ENCODE measurements at places on chromosomes 5 and 9.
A peak's percentile ranks its signal among the peaks of the same experiment; 100 is the strongest.

- no peaks in the 10 kb centered on the region for H3K36me3 ChIP-seq
- no peak overlapping the region for H3K4me3 ChIP-seq
- no peak for DNase-seq
- no peak overlapping the region for H3K27ac ChIP-seq
Observed at GRCh38 chr5:94463739-94464138, 154.7 kb downstream of the KIAA0825 start.

DNA sequence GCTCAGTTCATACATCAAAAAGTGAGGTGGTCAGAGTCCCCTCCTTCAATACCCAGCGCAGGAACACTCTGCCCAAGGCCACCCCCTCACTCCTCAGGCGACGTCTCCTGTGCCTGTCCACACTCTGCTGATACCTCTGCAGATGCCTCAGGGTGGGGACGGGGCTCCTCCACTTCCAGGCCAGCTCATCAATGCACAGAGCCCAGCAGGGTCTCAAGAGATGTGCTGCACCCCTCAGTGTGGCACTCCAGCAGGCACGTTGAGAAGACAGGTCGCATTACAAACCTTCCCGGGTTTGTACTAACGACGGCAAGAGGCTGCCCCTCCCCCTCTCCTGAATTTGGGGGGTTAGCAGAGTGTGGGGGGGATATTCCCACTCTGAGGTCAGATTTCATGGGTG is 128.5 kb downstream of the ZNF354C start:
- no peak for DNase-seq
- no peaks in the 10 kb centered on the region for H3K4me1 ChIP-seq
- H3K27ac ChIP-seq, result no peak overlapping the region
- H3K4me3 ChIP-seq, result no peak overlapping the region

DNA sequence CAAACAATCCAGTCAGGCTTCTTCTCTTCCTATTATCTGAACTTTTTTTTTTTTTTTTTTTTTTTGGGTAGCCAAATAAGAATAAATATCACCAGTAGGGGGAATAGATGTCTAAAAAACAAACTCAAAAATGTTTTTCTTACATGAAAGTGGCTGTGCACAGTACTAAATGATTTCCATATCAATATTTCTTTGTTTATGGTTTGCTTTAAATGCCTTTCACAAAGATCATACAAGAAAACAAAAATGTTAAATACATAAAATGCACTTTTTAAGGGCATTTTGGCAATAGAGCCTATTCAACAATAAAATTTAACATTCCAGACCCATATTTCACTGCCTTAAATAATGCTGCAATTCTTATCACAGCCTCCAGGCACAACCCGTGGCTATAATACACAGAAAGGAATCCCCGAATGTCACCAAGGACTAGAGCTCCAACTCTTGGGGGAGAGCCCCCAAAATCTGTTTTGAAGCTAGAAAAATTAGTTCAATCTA is 91.1 kb upstream of the TBCA start:
- no peak overlapping the region for H3K27ac ChIP-seq
- H3K4me1 ChIP-seq, result no peaks in the 10 kb centered on the region
- DNase-seq, result no peak
- H3K36me3 ChIP-seq, result no peaks in the 10 kb centered on the region

DNA sequence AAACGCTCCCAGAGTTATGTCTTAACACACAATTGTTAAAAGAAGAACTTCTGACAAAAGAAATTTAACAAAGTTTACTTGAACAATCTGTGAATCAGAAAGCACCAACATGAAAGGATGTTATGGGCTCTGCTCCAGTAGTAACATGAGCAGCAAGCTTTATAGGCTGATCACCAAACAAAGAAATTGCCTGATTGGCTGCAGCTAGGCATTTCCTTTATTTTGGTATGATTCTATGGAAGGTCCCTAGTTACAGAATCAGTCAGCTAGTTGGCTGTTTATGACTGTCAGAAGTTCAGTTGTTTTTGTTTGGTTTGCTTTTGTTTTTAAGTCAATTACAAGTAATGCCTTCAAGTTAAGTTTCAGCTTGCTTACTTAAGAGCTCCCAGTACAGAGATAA is 102.4 kb upstream of the SMC2 start:
- no peaks in the 10 kb centered on the region for H3K27me3 ChIP-seq
- no peaks in the 10 kb centered on the region for H3K36me3 ChIP-seq
- no peak overlapping the region for H3K4me3 ChIP-seq
- H3K4me1 ChIP-seq, result no peaks in the 10 kb centered on the region
- H3K27ac ChIP-seq, result no peak overlapping the region
- DNase-seq, result no peak

- no peak overlapping the region for H3K4me3 ChIP-seq
- H3K27me3 ChIP-seq, result no peaks in the 10 kb centered on the region
- DNase-seq, result no peak
- H3K27ac ChIP-seq, result no peak overlapping the region
- H3K4me1 ChIP-seq, result no peaks in the 10 kb centered on the region
Observed at GRCh38 chr9:35570709-35571504, 34.2 kb upstream of the TESK1 start.

DNA sequence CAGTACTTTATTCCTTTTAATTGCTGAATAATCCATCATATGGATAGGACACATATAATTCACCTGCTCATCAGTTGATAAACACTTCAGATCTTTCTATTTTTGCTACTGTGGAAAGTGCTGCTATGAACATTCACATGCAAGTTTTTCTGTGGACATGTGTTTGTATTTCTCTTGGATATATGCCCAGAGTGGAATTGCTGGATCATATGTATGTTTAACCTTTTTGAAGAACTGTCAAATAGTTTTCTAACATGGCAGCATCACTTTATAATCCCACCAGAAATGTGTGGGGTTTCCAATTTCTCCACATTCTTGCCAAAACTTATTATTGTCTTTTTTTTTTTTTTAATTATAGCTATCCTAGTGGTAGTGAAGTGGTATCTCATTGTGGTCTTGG is 15.1 kb downstream of the CARTPT start:
- no peak overlapping the region for H3K4me3 ChIP-seq
- no peaks in the 10 kb centered on the region for H3K27me3 ChIP-seq
- no peak overlapping the region for H3K27ac ChIP-seq
- no peaks in the 10 kb centered on the region for H3K36me3 ChIP-seq
- no peaks in the 10 kb centered on the region for H3K4me1 ChIP-seq

DNA sequence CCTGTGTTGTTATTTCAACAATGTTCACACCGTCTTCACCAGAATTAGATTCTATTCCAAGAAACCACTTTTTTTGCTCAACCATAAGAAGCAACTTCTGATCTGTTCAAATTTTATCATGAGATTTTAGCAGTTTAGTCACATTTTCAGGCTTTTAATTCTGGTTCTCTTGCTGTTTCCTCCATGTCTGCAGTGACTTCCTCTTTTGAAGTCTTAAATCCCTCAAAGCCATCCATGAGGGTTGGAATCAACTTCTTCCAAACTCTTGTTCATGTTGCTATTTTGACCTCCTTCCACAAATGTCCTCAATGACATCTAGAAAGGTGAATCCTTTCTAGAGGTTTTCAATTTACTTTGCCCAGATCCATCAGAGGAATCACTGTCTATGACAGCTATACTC is 25.7 kb upstream of the ENTREP1 start:
- no peaks in the 10 kb centered on the region for H3K36me3 ChIP-seq
- H3K4me1 ChIP-seq, result no peaks in the 10 kb centered on the region
- H3K4me3 ChIP-seq, result no peak overlapping the region
- DNase-seq, result no peak
- no peak overlapping the region for H3K27ac ChIP-seq

DNA sequence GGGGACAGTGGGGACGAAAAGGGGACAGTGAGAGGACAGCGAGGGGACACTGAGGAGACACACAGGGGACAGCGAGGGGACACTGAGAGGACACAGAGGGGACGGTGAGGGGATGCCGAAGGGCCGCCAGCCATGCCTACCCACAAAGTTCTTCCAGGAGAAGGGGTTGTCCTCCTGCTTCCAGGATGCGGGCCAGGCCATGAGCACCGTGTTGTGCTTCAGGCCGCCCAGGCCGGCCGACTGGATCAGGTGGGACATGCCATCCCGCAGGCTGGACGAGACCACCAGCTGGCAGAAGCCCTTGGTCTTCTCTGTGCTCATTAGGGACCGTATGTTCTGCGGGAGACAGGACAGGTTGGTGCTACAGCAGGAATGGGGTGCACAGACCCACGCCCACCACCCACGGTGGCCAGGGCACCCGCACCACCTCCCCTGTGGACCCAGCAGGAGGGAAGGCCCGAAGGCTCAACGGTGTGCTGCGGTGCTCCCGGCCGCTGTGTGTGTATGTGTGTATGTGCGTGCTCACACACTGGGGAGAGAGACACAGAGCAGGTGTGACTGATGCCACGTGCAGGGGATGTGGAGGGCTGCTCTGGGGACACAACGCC is 46.6 kb downstream of the SLC12A7 start:
- no peak overlapping the region for H3K27ac ChIP-seq
- no peaks in the 10 kb centered on the region for H3K36me3 ChIP-seq
- no peaks in the 10 kb centered on the region for H3K27me3 ChIP-seq
- no peaks in the 10 kb centered on the region for H3K4me1 ChIP-seq
- DNase-seq, result no peak

GRCh38 chr9:136605988-136606660 is 56.6 kb upstream of the EGFL7 start:
- no peak for DNase-seq
- no peaks in the 10 kb centered on the region for H3K36me3 ChIP-seq
- H3K27me3 ChIP-seq, result no peaks in the 10 kb centered on the region
- H3K27ac ChIP-seq, result no peak overlapping the region

DNA sequence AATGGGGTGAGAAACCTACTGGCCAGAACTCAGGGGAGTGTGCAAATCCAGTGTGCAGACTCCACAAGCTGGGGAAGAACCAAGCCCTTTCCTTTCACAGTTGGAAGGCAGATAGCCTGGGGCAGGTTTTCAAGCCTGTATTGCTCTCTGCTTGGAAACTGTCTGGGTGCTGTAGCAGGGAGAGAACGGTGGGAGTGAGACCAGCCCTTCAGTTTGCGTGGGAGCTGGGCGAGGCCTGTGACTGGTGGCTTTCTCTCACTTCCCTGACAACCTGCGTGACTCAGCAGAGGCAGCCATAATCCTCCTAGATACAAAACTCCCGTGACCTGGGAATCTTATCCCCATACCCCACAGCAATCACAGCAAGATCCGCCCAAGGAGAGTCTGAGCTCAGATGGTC is 44.9 kb upstream of the SNCAIP start:
- H3K4me3 ChIP-seq, result no peak overlapping the region
- H3K27ac ChIP-seq, result no peak overlapping the region
- no peaks in the 10 kb centered on the region for H3K27me3 ChIP-seq
- no peaks in the 10 kb centered on the region for H3K4me1 ChIP-seq
- no peaks in the 10 kb centered on the region for H3K36me3 ChIP-seq
- no peak for DNase-seq

- no peak for DNase-seq
- no peaks in the 10 kb centered on the region for H3K27me3 ChIP-seq
- no peaks in the 10 kb centered on the region for H3K36me3 ChIP-seq
Observed at GRCh38 chr5:168136340-168136739, 155.1 kb upstream of the WWC1 start.

- H3K27ac ChIP-seq, result peak overlapping the region; percentile 72
- H3K4me1 ChIP-seq, result peaks cover 18% of the 10 kb centered on the region
- no peak overlapping the region for H3K4me3 ChIP-seq
- no peaks in the 10 kb centered on the region for H3K27me3 ChIP-seq
- DNase-seq, result no peak
- no peaks in the 10 kb centered on the region for H3K36me3 ChIP-seq
Observed at GRCh38 chr9:34084562-34084961, 35.9 kb upstream of the UBAP2 start.

DNA sequence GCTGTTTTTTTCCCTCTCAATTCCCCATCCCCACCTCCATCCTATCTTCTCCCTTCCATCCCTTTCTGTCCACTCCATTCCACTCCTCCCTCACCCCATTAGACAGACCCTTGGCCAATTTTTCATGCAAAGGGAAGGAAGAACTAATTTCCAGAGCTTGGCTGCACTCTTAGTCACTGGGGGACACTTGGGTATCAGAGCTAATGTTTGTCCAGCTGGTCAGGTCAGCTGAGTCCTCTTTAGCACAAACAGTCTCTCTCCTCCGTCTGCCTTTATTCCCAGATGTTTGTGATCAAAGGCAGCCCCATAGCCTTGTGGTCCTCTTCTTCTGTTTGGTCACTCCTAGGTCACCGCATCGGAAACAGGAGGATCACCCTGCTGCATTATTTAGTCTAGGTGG is 148.5 kb downstream of the NMUR2 start:
- no peaks in the 10 kb centered on the region for H3K4me1 ChIP-seq
- H3K27me3 ChIP-seq, result no peaks in the 10 kb centered on the region
- no peaks in the 10 kb centered on the region for H3K36me3 ChIP-seq

GRCh38 chr5:109619606-109620005 is 70.1 kb upstream of the MAN2A1 start:
- H3K4me1 ChIP-seq, result no peaks in the 10 kb centered on the region
- H3K4me3 ChIP-seq, result no peak overlapping the region
- no peaks in the 10 kb centered on the region for H3K27me3 ChIP-seq
- H3K36me3 ChIP-seq, result no peaks in the 10 kb centered on the region
- H3K27ac ChIP-seq, result no peak overlapping the region
- no peak for DNase-seq
